ENCODE measurements at places on chromosomes 11 and 22.

DNA sequence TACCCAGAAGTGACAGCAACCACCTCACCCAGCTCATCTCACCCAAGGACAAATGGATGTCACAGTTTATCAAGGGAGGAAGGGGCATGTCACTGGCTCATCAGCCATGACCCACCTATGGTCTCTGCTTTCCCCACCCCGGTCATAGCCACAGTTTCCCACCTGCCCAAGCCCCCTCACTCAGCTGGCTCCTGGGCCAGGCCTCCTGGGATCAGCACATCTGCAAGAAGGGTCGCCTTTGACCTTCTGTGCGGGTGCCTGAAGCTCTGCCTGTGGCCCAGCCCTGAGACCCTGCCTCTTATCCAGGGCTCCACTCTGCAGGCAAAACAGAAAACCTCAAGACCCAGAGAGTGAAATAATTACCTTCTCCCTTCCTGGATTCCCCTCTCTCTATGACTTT, 236.4 kb downstream of the BUD13 start:
- DNase-seq = no peak

GRCh38 chr11:77515483-77515882, 41.6 kb upstream of the PAK1 start:
- DNase-seq = no peak

GRCh38 chr22:25777870-25778269, 35.9 kb downstream of the MYO18B start:
- peak; percentile 54 for DNase-seq

GRCh38 chr11:73398721-73399120, 22.5 kb downstream of the RELT start:
- no peak for DNase-seq

- no peak for DNase-seq
These were observed 25.0 kb upstream of the MYEOV start for GRCh38 chr11:69268911-69269310.

- peak; percentile 49 for DNase-seq
These were observed 33.2 kb downstream of the PPP2R1B start for GRCh38 chr11:111733016-111733415.

- no peak for DNase-seq
These were observed 51.0 kb upstream of the GALNT18 start for GRCh38 chr11:11672789-11673188.

- DNase-seq = no peak
These were observed 5.4 kb upstream of the SORL1 start for GRCh38 chr11:121446752-121447156.

DNA sequence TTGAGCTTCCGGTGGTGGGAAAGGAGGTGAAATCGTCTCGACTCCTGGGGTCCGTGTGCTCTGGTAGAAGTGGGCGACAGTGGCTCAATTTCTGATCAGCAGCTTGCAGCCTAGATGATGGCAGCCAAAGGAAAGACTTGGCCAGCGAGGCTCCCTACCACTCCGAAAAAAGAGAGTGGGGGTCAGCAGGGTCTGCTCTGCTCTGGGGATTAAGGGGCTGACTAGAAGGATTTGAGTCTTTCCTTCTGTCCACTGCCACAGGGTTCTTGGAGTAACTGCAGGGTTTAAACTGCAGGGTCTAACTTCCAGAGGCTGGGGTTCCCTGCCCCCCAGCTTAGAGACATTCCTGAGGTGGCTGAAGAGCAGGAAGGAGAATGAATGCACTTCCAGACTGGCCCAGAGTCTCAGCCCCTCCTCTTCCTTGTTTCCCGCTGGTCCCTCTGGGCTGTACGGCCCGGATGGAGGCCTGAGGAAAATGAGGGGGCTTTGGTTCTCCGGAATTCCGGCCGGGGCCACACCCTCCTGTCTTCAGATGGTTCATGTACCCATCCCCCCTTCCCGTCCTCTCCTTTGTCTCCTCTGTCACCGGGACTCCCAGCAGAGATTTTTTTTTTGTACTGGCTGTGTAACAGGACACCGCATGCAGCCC, 907 bp downstream of the SERPINH1 start:
- DNase-seq = peak; percentile 48

DNA sequence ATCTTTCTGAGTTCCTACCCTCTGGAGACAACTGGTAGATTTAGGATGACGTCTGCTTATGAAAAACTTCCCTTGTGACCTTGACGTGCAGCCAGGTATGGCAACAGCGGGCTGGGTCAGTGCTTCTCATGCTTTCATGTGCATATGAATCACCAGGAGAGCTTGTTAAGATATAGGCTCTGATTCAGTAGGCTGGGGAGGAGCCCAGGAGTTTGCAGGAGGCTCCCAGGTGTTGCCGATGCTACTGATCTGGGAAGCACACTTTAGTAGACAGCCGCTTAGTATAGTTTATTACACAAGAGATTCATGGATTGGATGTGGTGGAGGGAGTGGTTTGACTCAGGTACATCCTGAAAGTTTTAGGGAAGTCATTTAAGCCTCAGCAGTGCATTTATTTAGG, 23.8 kb downstream of the DIXDC1 start:
- DNase-seq = peak; percentile 99

- DNase-seq = no peak
These were observed 34.9 kb downstream of the PRDM11 start for GRCh38 chr11:45181193-45181888.

GRCh38 chr11:128391811-128392210, 195.5 kb downstream of the ETS1 start:
- peak; percentile 3 for DNase-seq

DNA sequence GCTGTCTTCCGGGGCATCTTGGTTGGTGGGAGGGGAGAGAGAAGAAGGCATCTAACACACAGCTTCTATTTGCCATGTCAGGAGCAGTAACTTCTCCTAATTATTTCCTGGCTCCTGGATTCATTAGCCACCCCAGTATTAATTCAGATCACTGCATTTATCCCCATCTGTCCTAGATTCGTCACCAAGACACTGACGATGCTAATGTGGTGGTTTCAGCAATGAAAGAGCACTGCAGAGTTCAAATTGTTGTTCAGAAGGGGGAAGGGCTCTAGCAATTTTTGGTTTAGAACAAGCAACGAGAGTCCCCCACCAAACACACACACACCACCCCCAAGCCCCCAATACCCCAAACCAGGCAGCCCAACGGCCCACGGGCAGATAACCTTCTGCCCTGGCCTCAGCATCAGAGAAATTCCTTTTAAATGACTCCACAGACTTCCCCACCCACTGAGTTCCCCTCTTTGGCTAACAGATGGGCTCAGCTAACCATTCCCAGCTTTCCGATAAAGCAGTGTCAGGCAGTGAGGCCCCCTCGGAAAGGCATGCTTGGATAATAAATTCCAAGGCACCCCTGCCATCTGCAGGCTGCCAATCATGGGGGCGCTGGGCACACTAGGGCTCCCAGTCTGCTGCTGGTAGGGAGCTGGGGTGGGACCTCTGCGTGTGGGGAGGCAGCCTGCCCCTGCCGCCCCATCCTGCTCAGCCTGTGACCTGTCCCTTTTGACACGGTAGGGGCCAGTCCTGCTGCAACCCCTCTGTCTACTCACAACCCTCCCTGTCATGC, 453.5 kb downstream of the MIAT start:
- DNase-seq = no peak

DNA sequence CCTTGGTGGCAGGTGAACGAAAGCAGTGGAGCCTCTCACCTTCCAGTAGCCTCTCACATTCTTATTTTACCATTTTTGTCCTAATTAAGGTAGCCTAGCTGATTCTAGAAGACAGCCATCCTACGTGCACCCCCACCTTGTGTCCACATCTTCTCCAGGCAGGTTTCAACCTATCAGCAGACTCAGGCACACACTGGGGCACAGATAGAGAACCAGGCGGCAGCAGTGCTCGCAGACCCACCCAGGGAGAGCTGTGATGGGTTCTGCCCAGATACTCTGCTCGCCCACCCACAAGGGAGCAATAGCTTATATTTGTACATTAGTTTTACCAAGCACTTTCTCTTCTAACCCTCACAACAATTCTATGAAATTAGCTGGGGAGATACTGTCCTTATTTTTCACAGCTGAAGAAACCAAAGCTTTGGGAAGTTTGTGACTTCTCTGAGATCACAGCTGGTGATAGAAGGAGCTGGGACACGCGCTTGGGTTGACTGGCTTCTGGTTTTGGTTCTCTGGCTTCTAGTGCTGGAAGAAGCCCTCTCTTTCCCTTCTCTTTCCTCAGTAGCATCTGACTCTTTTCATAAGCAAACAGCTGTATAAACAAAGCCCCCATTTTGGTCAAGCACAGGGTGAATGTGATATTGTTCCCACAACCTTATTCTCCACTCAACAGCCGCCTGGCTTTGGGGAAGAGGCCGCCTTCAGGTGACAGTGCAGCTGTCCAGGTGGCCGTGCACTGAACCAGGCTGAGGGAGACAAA, 36.9 kb downstream of the PPP2R1B start:
- DNase-seq = no peak

GRCh38 chr22:48096411-48096810, 1334.0 kb downstream of the TBC1D22A start:
- DNase-seq = no peak

DNA sequence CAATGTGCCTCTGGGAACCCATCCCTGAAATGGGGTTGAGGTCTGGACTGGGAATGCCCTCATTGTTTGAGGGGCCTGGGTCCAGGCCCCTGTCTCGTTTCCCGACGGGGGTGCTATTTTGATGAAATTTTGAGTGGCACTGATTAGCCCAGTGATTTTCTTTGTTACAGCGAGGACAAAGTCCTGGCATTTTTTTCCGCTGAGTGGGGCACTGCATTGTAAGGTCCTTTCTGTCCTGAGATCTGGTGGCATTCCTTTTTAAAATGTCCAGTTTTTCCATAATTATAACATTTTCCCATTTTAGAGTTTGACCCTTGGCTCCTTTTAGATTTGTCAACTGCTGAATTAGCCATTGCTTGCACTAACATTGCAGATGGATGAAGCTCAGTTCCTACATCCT, 69.7 kb upstream of the INCENP start:
- DNase-seq = no peak

GRCh38 chr22:20051927-20052308, 28.1 kb upstream of the DGCR8 start:
- DNase-seq = no peak

GRCh38 chr11:7143908-7144307, 55.1 kb downstream of the RBMXL2 start:
- peak; percentile 48 for DNase-seq

- DNase-seq = no peak
These were observed 162.4 kb downstream of the SOX6 start for GRCh38 chr11:16193897-16194381.

DNA sequence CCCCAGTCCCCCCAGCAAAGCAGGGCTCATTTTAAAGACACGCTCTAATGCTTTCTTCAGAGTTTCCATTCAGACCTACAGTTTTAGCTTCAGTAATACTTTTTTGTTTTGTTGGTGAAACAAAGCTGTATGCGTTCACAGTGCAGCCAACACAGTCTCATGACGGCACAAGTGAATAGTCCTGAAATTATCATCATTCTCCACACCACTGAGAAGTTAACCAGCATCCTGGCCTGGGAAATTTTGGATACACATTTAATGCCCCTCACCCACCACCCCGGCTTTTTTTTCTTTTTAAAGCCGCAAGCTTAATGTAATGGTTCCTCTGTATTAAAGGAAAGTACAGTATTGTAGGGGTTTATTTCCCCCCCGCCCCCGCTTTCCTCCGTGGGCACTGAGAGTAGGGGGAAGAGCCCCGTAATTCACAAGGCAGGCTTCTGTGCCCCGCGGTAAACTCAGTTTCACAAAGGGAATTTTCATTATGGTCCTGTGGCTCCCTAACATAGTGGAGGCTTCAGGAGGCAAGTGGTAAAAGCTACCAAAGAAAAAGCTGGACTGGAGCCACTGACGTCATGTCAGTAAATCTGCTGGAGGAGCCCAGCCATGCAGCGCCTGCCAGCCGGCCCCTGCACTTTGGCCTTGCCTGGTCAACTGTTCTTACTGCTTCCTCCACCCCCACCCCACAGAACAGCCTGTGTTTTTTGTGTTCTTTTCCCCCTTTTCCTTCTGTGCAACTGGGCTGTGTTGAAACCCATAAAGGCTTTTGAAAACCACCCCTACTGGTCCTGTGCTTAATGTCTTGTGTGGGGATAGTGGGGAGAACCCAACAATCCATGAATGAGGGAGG, 18.2 kb downstream of the TEAD1 start:
- DNase-seq = peak; percentile 59

DNA sequence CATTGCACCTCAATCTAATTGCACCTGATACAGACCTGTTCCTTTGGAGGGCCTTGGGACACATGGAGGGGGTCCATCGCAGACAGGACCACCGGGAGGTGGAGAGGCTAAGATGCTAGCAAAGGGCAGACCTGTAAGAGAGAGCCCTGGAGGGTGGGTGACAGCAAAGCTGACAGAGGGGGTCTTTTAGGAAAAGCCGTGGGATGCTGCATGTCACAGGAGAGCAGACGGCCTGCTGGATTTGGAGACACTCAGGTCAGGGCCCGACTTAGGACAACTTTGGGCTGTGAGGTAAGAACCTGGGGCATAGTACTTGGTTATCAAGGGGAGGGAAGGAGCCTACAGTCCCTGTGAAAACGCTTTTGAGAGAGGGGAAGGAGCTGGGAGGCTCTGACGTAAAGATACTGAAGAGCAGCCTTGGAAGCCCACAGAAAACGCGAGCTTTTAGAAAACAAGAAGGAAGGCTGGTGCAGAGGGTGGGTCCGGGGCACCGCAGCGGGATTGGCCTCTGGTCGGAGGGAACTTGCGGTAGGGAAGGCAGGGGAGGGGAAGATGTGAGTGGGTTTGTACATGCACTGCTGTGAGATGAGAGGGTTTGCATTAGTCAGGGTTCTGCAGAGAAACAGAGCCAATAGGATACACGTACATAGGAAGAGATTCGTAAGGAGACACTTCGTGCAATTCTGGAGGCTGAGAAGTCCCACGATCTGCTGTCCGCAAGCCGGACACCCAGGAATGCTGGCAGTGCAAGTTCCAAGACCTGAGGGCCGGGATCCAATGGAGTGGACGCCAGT, 868.5 kb downstream of the TBC1D22A start:
- no peak for DNase-seq

DNA sequence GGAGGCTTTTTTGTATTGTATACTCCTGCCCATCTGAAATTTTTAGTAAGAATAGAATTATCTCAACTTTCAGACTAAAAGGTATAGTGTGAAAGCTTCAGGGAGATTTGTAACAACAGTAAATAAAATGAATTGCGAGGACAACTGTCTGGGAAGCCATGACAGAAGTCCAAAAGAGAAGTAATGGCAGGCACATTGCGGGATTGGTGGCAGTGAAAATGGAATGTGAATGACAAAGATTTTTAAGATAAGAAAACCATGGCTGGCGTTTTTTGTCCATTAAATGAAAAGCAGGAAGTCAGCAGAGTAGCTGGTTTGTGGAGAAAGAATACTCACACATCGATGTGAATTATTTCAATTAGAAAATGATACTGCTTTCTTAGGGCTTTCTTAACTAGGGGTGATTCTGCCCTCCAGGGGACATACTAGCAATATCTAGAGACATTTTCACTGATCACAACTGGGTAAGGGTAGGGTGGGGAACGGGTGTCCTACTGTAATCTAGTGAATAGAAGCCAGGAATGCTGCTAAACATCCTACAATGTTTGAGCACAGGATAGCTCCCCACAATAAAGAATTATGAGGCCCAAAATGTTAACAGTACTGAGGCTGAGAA, 1.6 kb downstream of the NPAT start:
- DNase-seq = no peak

- DNase-seq = no peak
These were observed 40.6 kb downstream of the CACNG2 start for GRCh38 chr22:36662981-36663380.

All from epithelial cell of esophagus (primary cell).